ENCODE measurements at places on chromosomes 6 and 20.
A peak's percentile ranks its signal among the peaks of the same experiment; 100 is the strongest.

DNA sequence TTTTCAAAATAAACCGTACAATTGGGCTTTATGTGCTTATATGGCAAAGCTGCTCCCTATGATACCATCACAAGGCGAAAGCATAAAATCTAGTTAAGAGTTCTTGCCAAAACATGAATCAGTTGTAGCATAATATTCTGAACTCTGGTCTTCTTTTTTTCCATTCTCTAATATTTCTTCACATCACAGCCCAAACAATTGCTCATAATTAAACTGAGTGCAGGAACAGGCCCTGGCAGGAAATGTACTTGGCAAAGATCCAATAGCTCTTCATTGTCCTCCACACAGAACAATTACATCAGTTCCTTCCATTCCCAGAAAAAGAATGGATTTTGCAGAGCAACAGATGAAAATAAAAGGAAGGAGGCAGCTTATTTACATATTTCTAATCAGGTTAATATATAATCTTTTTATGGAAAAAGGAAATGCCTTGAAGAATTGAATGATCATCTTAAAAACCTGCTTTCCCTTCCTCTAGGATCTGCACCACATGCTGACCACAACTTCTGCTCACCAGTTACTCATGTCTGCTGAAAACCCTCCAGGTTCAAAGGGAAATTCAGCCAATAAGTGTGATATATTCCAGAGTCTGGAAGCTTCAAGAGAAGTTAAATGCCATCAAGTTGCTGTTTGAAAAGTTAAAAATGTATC lies 123.3 kb upstream of the COL21A1 start:
- DNase-seq: no peak

GRCh38 chr6:14706378-14706929 lies 539.4 kb upstream of the JARID2 start:
- no peak for DNase-seq

DNA sequence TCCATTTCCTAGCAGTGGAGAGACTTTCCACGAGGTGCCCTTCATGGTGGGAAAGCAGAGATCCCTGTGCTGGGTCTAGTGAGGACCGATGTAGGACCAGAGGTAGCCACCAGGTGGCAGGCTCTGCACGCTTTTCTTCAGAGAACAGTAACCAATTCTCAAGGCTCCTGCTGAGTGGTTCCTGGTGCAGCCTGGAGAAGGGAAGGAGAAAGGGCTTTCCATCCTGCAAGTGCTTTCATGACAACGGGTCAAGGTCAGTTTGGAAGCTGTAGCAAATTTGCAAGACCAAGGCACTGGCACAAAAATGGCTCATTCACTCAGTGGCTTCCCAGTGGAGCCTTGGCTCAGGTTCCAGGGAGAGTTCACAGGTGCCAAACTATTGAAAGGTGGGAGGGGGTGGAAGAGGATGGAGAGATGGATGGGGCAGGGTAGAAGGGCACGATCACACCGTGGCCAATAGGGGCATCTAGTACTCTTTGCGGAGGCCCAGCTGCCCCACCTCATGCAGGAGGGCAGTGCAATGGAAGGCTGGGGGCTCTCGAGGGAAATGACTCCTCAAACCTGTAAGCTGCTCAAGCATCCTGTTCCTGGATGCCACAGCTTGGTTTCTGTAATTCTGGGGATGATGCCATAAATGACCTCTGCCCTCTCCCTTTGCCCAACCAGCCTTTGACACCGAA lies 25.5 kb upstream of the KCNK16 start:
- DNase-seq: peak; percentile 32

DNA sequence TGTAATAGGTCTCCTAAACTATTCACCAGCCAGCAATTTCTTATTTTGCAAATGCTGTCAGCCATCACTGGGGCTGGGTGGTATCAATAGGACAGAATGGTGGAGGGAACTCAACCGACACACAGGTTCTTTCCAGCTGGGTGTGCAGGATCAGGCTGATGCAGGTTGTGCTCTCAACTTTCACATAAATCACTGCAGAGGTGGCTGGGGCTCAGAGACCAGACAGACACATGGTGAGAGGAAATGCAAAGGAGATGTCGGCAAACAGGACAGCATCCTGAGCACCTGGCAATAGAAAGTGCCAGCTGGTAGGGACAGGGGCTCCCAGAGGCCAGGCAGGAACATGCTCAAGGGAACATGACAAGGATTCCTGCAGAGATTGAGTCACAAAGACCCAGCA lies 254.9 kb downstream of the SOD2 start:
- no peak for DNase-seq

- no peak for DNase-seq
Measured at GRCh38 chr6:40925341-40925740, 113.7 kb downstream of the UNC5CL start.

- DNase-seq: no peak
Measured at GRCh38 chr6:31663961-31664789, 622 bp downstream of the GPANK1 start.

GRCh38 chr6:90765895-90766294 lies 179.0 kb upstream of the MAP3K7 start:
- DNase-seq: no peak

- no peak for DNase-seq
Measured at GRCh38 chr6:49849213-49849907, 17.0 kb downstream of the CRISP1 start.

- DNase-seq: no peak
Measured at GRCh38 chr6:123417535-123417934, 219.2 kb downstream of the TRDN start.

- DNase-seq: no peak
Measured at GRCh38 chr6:127497410-127497809, 21.7 kb downstream of the MTCL3 start.

DNA sequence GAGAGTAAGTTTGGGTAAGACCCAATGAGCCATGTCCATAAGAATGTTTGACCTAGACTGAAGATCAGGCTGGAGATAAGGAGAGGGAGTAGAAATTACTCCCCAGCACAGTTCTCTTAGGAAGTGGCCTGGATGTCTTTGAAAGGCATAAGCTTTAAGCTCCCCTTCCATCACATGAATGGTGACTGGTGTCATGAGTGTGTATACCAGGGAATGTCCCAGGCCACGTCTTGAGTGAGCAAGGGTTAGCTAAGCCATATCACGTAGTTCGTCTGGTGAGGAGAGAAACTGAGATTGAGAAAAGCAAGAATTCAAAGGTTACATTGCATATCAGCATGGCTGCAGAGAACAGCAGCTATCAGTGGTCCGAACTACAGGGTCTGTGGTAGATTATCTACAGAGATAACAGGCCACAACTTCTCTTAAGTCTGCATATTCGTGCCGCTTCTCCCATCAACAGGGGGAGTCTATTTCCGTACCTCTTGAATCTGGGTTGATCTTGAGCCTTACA lies 60.1 kb upstream of the BMP2 start:
- DNase-seq: no peak

DNA sequence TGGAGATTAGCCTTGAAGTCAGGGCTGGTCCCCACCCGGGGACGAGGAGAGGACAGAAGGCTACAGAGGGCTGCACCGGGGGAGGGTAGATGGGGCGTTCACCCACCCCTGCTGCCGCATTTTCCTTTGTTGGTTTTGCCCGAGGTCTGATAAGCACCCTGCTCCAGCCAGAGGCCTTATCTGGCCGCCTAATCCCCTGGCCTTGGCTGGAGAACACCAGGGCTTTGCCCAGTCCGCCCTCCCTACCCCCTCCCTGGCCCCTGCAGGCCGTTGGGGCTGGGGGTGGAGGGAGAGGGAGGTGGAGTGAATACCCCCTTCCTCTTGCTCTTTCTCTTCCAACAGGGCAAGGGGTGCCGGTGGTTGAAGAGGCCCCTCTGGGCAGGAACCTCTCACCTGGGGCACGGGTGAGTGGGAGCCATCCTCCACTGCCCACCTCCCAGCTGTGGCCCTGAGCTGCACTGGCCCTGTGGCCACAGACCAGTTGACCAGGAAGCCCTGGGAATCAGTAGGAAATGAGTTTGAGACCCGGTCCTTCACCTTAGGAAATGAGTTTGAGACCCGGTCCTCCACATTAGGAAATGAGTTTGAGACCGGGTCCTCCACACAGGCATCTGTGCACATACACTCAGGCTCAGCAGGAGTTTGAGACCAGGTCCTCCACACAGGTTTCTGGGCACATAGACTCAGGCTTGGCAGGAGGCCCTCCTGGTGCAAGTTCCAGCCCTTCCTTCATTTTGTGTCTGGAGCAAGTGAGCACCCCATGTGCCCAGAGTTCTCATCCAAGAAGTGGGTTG lies 12.0 kb upstream of the GATA5 start:
- DNase-seq: no peak

DNA sequence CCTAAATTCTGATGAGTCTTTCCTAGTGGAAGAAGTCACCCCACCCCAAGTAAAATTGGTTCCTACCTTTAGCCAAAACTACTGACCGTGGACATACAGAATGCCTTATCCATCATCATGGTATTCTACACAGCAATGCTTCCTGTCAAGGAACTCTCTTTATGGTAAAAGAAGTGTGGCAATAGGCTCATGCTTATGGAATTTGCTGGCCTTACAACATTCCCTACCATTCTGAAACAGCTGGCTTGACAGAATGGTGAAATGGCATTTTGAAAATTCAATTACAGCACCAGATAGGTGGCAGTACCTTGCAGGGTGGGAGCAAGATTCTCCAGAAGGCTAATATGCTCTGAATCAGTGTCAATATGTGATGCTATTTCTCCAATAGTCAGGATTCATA lies 41.8 kb upstream of the BACH2 start:
- DNase-seq: no peak

GRCh38 chr6:39189915-39190544 lies 39.2 kb downstream of the KCNK5 start:
- peak; percentile 20 for DNase-seq

GRCh38 chr6:116217069-116217468 lies 36.8 kb downstream of the TSPYL4 start:
- peak; percentile 52 for DNase-seq

- no peak for DNase-seq
Measured at GRCh38 chr6:39218868-39219567, 10.3 kb downstream of the KCNK5 start.

- no peak for DNase-seq
Measured at GRCh38 chr20:47009784-47010183, 115.1 kb downstream of the EYA2 start.

GRCh38 chr6:36066817-36067216 lies 39.2 kb downstream of the MAPK14 start:
- DNase-seq: no peak

DNA sequence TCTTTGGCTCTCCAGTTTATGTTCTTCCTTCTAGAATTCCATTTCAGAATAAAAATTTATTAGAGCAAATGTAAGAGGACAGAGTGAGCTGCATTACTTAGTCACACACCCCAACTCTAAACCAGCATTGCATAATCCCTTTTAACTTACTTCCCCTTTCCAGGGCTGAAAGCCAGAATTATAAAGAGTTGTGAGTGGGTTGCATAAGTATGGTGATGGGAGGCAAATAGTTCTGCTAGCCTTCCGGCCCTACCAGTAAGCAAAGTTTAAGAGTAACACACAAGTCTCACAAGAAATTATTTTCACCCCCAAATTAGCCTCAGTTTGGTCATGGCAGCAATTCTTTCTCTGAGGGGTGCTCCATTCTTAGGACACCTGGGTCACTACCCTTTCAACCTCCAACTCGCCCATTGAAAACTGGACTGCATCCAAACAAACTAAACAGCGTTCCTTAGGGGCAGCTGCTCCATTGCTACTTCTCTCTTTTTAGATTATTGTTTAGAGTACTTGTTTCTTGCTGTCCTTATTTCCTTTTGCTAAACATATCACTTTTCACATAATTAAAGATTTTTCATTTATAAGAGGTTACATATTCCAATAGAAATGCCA lies 1.6 kb downstream of the KIAA0408 start:
- DNase-seq: no peak

GRCh38 chr6:5141046-5141445 lies 55.9 kb downstream of the PPP1R3G start:
- no peak for DNase-seq

DNA sequence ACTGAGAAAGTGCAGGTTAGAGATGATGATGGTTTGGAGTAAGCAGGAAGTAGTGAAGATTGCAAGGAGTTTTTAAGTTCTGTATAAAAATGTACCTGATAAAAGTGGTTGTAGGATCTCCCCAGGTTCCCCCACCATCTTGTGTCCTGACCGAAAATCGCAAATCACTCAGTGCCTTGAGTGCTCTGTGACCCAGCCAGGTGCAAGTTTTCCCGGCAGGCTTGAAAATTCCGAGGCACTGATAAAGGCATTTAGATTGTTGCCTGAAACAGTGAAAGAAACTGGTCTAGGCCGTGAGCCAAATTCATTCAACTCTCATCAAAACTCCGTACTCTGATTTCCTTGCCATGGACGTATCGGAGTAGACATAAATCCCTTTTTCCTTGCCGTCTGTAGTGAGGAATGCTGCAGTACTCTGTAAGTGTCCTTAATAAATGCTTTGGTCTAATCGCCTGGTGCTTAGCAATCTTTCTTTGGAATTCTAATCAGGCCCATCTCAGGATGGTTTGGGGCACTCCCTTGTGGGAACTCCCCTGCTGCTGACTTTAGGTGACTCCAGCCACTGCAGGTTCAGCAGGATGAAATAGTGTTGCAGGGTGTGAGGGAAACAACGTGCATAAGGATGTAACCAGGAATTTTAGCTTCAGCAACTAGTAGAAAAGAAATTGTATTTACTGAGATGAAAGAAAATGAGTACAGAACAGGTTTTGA lies 1199.8 kb upstream of the MAP3K7 start:
- DNase-seq: no peak

- DNase-seq: no peak
Measured at GRCh38 chr6:163291622-163292021, 122.9 kb upstream of the QKI start.
